ENCODE measurements at places on chromosomes 3 and 15.

GRCh38 chr15:96796841-96797240 lies 466.3 kb downstream of the NR2F2 start:
- DNase-seq = no peak

GRCh38 chr3:16174026-16174355 lies 489 bp upstream of the GALNT15 start:
- DNase-seq = no peak

DNA sequence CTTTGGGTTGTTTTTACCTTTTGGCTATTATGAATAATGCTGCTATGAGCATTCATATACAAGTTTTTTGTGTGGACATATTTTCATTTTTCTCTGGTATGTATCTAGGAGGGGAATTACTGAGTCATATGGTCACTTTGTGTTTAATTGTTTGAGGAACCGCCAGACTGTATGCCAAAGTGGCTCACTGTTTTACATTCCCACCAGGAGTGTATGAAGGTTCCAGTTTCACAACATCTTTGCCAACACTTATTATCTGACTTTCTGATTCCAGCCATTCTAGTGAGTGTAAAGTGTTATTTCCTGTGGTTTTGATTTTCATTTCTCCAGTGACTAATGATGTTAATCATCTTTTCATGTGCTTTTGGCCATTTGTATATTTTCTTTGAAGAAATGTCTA lies 51.8 kb downstream of the CMTM7 start:
- no peak for DNase-seq

- no peak for DNase-seq
Observed at GRCh38 chr3:172461530-172462138, 13.4 kb upstream of the GHSR start.

GRCh38 chr3:150117076-150117475 lies 146.4 kb upstream of the PFN2 start:
- no peak for DNase-seq

DNA sequence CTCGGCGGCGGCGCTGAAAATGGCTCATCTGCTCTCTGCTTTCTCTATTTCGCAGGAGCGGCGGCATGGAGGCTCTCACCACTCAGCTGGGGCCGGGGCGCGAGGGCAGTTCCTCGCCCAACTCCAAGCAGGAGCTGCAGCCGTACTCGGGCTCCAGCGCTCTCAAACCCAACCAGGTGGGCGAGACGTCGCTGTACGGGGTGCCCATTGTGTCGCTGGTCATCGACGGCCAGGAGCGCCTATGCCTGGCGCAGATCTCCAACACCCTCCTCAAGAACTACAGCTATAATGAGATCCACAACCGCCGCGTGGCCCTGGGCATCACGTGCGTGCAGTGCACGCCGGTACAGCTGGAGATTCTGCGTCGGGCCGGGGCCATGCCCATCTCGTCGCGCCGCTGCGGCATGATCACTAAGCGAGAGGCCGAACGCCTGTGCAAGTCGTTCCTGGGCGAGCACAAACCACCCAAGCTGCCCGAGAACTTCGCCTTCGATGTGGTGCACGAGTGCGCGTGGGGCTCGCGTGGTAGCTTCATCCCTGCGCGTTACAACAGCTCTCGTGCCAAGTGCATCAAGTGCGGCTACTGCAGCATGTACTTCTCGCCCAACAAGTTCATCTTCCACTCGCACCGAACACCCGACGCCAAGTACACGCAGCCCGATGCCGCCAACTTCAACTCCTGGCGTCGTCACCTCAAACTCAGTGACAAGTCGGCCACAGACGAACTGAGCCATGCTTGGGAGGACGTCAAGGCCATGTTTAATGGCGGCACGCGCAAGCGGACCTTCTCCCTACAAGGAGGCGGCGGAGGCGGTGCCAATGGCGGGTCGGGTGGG lies 790 bp downstream of the SKOR1 start:
- no peak for DNase-seq

DNA sequence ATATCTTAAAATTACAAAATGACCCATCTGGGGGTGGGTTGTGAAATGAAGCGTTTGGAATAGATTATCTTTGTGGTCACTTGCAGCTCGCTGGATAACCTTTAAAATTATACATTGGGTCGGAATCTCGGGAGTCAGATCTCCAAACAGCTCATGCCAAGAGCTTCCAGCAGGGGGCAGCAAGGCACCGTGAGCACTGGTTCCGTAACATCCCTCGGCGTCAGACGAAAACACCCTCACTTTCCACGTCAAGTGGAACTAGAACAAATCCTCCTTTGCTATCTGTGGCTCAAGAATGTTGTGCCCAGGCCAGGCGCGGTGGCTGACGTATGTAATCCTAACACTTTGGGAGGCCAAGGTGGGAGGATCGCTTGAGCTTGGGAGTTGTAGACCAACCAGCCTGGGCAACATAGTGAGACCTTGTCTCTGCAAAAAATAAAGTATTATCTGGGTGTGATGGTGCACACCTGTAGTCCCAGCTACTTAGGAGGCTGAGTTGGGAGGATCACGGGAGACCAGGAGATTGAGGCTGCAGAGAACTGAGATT lies 31.1 kb downstream of the UMPS start:
- DNase-seq = peak; percentile 82

Data from activated CD4-positive, CD25-positive, alpha-beta regulatory T cell treated with anti-CD3 and anti-CD28 coated beads, Interleukin-2, amount 50 U/mL, for 72 hours (primary cell).